ENCODE measurements at places on chromosomes 7 and 10.
A peak's percentile ranks its signal among the peaks of the same experiment; 100 is the strongest.

GRCh38 chr10:34290412-34291081 is 524.5 kb downstream of the PARD3 start:
- peak; percentile 79 for DNase-seq

DNA sequence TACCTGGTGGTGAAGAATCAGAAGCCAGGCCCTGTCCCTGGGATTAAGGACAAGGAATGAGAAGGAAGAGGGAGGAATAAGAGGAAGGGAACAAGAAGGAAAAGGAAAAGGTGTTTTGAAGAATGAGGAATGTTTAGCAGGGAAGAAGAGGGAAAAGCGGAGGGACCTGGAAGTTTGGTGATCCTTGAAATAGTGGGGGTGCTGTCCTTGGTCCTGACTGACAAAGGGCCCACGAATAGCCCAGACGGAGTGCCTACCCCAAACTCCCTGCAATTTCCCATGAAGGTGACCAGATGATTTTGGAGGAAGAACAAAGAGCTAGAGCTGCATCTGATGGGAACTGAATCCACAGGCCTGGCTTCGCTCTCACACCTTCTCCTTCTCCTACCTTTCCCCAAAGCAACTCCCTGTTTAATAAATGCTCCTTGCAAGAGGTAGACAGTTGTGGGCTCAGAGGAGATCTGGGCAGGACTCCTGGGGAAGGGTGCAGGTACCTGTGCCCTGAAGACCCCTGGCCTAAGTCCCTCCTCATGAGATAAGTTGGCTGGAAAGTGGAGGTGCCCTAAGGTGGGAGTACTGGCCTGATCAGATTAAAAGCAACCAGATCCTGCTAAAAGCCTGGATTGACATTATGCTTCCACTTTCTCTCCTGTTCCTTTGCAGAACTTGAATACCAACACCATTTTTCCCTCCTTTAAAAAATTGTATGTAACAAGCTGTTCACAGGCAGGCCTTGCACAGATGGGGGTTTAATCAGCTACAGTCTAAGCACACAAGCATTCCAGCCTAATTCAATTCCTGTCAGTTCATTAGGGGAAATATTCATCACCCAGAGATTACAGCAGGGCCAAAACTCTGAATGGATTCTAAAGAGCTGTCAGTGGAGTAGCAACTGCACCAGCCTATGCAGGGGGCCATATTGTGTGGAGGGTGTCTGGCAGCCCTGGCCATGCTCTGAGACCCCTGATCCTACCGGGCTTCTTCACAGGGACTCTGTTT is 19.4 kb downstream of the KAZALD1 start:
- DNase-seq: no peak

DNA sequence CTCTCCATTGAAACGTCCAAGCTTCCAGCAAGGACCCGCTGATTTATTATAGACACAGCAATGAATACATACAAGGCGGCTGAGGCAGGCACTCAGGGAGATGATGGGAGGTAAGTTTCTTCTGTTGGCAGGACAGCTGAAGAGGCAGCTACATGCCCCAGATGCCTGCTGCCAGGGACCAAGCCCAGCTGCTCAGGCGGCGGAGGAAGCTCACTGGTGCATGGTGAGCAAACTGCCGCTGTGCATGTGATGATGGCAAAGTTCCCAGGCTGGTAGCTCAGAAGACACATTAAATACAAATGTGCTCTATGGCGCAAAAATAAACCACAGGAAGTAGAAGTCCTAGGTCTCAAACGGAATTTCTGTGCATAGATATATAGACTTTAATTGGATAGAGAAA is 2.3 kb downstream of the DNTT start:
- DNase-seq: no peak

GRCh38 chr7:1923409-1924257 is 253.6 kb downstream of the ELFN1 start:
- no peak for DNase-seq

GRCh38 chr10:103244666-103245271 is 918 bp upstream of the RPEL1 start:
- peak; percentile 80 for DNase-seq

DNA sequence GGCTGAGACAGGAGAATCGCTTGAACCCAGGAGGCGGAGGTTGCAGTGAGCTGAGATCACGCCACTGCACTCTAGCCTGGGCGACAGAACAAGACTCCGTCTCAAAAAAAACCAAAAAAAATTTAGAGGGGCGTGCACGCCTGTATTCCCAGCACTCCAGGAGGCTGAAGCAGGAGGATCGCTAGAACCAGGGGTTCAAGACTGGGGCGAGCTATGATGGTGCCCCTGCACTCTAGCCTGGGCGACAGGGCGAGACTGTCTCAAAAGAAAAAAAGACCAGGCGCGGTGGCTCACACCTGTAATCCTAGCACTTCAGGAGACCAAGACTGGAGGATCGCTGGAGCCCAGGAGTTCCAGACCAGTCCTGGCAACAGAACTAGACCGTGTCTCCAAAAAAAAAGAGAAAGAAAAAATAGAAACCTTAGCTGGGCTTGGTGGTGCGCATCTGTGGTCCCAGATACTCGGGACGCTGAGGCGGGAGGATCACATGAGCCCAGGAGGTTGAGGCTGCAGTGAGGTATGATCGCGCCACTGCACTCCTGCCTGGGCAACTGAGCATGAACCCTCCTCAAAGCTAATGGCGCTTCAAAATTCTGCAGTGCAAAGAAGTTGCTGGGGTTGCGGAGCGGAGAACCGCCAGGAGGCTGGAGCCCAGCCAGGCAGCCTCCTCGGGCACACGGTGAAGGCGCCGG is 382 bp upstream of the MBLAC1 start:
- no peak for DNase-seq

- no peak for DNase-seq
These were observed 1.9 kb upstream of the HERC4 start for GRCh38 chr10:68077026-68077425.

DNA sequence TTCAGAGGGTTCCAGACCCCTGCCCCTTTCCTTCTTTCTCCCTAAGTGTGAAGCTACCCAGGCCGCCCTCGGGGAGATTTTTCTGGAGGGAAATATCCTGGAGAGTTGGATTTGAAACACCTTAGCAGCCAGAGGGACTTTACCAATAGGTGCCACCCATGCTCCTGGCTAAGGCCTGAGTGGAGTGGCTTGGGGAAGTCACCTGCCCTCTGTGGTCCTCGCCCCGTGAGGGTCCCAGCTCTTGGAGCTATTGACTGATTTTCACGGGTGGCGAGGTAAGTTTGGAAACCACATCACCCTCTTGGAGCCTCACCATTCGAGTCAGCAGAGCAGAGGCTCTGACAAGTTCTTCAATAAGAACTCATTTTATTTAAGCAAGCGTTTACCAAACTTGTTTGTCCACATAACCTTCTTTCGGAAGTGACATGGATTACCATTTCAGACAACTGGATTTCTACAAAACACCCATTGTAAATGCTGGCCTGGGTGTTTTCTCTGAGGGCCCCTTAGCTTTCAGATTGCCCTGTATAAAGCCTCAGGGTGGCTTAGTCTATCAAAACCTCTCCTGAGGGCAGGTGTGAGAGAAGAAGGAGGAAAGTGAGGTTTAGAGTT is 20.4 kb downstream of the AQP1 start:
- no peak for DNase-seq

DNA sequence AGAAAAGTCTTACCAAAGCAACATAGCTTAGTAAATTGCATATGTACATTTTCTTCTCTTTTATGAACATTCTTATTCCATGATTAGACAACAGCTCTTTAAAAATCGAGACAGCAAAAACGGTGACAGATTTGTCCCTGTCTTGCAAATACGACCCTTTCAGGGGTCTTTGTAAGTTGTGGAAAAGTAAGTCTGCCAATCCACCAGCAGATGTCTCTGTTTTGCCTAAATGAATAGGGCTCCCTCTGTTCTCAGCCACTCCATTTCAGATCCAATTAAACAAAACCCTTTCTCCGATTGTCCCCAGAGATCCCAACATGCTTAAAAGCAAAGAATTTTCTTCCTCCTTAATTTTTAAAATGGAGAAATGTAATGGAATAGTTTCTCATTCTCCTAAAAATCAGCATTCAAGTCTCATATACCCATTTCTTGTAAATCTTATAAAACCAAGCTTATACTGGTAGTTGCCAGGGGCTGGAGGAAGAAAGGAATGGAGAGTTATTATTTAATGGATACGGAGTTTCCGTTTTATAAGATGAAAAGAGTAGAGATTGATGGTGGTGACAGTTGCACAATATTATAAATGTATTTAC is 61.0 kb upstream of the NFE2L3 start:
- peak; percentile 58 for DNase-seq

DNA sequence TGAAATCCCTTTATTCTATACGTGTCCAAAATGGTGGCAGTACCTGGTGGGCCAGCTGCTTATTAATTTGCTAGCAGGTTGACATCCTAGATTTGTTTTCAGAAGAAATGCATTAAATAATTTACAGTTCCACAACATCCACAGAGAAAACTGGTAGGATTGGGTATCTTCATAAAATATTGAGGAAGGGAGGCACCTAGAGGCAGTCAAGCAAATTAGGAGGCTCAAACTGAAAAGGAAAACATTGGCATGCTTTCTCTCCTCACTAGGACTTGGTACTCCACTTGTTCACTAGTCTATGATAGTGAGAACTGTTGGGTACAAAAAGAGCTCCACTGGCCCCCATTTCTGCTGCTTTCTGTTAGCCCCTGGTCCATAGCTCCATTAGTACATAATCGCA is 18.3 kb upstream of the LRGUK start:
- DNase-seq: no peak

DNA sequence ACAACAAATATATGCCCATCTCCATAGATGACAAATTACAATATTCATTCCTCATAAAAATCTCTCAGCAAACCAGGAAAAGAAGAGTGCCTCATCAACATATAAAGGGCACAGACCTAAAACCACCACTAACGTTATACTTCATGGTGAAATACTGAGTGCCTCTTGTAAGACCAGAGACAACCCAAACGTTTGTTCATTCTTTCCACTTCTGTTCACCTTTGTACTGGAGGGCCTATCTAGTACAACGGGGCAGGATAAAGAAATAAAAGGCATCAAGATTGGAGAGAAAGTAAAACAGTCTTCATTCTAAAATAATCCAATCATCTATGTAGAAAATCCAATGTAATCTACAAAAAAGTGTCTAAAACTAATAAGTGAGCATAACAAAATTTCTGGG is 79.1 kb downstream of the LARP4B start:
- DNase-seq: no peak

DNA sequence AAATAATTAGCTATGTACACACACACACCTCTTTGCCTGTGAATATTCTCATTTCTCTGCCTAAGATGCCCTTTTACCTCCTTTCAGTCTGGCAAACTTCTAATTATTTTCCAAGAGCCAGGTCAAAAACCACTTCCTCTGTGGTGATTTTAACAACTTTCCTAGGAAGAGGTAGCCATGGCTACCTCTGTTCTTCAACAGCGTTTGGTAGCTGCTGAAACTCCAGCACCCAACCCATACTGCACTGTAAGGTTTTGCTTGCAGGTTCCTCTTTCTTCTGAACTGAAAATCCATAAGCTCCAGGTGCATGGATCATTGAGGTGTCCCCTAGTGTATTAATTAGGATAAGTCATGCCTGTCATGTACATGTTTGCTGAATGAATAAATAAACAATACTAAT is 25.6 kb downstream of the NRCAM start:
- no peak for DNase-seq

DNA sequence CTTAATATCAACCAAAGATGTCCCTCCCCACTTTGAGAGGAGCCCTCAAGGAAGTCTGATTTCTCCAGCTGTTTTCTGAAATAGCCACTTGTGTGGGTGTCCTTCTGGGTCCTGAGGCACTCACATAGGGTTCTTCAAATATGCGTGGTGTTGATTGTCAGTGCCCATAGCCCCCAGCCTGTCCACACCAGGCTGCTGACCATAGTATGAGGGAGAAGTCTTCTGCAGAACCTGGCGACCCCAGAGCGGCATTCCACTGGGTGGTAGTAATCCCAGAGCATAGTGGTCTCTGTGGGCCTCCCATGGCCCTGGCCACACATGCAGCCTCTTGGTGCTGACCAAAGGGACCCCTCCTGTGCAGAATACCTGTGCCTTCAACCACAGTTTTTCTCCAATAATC is 82.7 kb upstream of the MACROH2A2 start:
- DNase-seq: no peak

GRCh38 chr7:55078465-55079372 is 59.9 kb downstream of the EGFR start:
- no peak for DNase-seq

GRCh38 chr10:74453169-74453568 is 302.1 kb downstream of the ADK start:
- DNase-seq: no peak

- DNase-seq: no peak
These were observed 276.9 kb downstream of the ZMYND11 start for GRCh38 chr10:412109-412508.

GRCh38 chr10:53909791-53910190 is 891.2 kb downstream of the PCDH15 start:
- DNase-seq: no peak
